ENCODE measurements at places on chromosomes 4 and X.

DNA sequence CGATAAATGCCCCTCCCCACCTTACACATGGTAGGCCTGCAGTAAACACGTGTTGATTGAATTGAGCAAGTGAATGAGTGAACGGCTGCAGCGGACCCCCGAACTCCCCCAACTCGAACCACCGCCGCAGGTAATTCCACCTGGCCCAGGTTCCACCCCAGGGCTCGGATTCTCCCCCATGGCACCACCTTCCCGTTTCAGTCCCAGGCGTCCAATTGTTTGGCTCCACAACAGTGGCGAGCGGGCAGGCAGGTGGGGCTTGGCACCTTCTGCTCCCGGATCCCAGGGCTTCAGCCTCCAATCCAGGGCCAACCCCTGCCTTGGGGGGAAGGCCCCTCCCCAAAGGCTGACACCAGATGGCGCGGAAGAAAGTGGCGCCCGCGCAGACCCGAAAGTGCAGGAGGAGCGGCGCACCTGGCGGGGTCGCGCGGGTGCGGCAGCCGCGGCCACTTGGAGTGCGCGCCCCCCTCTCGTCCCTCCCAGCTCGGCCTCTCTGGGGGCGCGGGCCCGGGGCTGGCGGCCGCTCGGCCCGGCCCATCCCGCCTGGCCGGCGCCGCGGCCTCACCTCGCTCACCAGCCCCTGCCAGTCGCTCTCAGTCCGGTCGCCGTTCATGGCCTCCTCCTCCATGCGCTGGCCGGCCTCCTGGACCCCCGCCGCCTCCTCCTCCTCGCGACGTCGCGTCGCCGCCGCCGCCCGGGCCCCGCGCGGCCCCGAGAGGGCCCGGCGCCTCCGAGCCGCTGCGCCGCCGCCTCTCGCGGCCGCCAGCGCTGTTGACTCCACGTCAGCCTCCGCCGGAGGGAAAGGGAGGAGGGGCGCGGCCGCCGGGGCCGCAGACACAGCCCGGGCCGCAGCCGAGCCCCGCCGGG, at the start of gene CCDC149:
TSS of gene CCDC149 (minus strand) at position 791 of the 867 bp plus-strand sequence. CDS start at position 613, 178 bp downstream.
- DNase-seq, result peak; percentile 71

DNA sequence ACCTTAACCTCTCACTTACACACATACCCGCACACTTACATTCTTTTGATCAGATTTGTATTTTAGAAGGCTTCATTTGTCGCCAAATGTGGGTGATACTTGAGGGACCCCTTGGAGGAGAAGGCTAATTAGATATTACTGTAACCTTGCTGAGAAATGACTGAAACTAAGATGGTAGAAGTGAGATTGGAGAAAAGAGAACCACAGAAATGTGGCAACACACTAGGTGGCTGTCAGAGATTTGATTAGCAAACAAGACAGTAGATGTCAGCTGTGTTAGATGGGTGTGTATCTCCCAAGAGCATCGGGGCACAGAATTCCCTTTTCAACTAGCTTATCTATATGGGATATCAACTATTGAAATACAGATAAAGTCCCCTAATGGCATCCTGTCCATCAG, 149.3 kb upstream of the FABP2 start:
- no peak for DNase-seq

DNA sequence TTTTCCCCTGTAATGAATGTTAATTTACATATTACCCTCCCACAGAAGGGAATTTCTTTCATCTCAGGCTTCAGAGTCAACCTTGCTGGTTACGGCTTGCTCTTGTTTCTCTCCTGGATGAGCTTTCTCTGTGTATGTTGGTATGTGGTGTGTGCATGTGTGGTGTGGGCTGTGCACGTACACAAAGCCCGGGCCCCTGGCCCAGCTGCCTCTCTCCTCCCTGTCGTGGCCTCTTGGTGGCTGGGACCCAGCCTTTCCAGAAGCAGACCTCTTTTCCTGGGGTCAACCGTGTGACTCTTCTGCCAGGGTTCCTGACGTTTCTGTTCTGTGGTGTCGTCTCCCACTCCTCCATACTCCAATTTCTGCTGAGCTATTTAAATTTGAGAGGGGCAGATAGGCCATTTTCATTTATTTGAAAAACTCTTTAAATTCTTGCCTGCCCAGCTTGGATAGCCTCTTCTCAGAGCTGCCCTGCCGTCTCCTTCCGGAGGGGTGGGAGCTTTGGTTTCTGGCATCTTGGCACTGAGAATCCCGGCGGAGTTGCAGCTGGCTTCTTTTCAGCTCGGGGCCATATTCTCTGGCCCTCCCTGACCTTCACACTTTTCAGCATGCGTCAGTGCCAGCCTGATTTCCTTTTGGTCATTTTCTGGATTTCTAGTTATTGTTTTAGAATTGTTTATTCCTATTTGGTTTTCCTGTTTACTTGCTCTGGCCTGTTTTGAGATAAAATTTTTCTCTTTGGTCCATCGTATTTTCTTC, 25.1 kb downstream of the FHDC1 start:
- no peak for DNase-seq

DNA sequence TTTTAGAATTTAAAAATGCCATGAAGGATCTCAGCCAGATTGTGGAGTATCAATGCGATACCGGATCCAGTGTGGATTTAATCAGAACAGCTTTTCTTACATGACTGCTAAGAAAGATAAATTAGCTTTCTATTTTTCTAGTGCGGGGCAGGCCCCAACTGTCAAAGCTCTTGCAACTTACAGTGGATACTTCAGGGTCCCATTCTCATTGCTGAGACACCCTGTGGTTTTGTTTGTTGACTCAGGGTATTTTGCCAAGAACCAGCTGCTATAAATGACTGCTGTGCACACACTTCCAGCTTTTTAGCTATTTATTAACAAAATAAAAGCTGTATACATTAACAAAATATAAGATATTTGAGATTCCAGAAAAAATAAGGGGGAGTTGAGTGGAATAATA, 166.4 kb downstream of the DCLK2 start:
- DNase-seq, result peak; percentile 23

GRCh38 chr4:84651499-84651898, 68.6 kb downstream of the CDS1 start:
- no peak for DNase-seq

DNA sequence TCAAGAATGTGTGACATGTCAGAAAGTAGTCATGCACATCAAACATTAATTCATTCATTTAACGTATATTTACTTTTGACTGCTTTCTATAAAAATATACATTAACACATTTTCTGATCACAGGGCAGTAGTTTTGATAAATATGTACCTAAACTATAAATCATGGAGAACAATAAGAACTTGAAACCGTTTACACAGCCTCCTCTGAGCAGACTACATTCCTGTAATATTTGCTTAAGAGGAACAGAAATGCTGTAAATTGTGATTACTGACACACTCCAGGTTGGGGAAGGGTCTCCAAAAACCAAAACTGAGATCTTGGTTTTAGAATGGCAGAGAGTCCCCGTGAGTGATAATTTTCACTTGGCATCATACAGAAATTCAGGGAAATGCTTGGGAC, 120.7 kb upstream of the PPARGC1A start:
- no peak for DNase-seq

DNA sequence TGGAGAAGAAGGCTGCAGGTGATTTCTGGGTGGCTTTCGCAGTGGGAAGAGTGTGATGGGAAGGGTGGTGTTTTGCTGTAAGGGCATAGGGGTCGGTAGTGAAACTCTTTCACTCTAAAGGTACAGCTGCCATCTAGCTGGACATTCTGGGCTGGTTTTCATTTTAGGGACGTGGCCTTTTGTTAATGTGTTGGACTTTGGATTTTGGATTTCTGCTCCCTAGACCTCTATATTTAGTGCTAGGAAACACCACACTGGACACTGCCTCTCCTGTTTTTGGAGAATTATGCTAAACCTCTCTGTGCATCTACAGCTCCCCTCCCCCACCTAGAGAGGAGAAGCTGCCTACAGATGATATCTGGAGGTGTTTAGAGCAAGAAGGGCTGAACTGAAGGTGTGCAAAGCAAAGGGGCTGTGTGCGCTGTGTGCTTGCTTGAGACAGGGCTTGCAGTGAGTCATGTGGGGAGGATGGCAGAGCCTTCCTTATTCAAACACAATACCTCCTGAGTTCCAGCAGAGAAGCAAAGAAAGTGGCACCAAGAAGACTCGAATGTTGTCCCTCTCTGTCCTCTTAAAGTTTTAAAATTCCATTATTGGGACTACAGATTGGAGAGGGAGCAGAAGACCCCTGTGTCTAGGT, 47.9 kb downstream of the STARD8 start:
- no peak for DNase-seq

GRCh38 chr4:40038977-40039376, 17.7 kb upstream of the N4BP2 start:
- no peak for DNase-seq

GRCh38 chr4:3292571-3293400, at the start of gene RGS12:
TSS of gene RGS12 (plus strand) at chr4:3293021. CDS start at chr4:3316171, 23,150 bp downstream.
- DNase-seq, result peak; percentile 56

- DNase-seq, result no peak
These were observed 448.1 kb upstream of the RASGEF1B start for GRCh38 chr4:81919810-81920209.

- no peak for DNase-seq
These were observed 289.7 kb downstream of the SHOX start for GRCh38 chrX:920234-920799.
